NCI-H2107 (cell line): ENCODE measurements at places on chromosomes 13 and 19.

GRCh38 chr19:6223461-6224307 lies 56.1 kb downstream of the MLLT1 start:
- DNase-seq: peak; percentile 35

GRCh38 chr19:49073514-49074378 lies 1.2 kb upstream of the KCNA7 start:
- no peak for DNase-seq

DNA sequence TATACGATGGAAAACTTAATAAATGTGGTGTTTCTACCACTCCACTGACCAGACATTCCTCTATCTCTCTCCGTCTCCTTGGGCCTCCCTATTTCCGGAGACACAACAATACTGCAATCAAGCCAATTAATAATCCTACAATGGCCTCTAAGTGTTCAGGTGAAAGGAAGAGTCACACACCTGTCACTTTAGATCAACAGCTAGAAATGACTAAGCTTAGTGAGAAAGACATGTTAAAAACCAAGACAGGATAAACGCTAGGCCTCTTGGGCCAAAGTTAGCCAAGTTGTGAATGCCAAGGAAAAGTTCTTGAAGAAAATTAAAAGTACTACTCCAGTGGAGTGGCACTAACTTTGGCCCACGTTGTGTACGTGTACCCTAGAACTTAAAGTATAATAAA lies 22.5 kb downstream of the ZDHHC20 start:
- DNase-seq: no peak

- no peak for DNase-seq
Observed at GRCh38 chr13:101639711-101640110, 187.2 kb downstream of the ITGBL1 start.

GRCh38 chr13:88248393-88248792 lies 577.2 kb downstream of the SLITRK5 start:
- no peak for DNase-seq

DNA sequence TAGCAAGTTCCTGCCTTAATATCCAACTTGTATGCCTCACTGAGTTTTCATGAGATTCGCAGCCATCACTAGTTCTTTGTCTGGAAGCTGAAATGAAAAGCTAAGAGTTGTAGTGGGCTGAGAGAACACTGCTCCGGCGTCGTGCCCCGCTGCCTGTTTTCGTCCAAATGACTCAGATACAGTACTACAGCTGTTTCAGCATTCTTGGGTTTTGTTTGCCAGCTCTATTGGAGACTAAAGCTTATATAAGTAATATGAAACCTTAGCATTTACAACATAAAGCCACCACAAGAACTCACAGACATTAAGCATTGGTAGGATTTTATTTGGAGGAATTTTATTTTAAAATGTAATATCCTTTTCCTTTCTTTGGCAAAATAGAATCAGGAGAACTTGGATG lies 299.7 kb downstream of the DLEU7 start:
- DNase-seq: no peak

- no peak for DNase-seq
Observed at GRCh38 chr13:83377491-83377890, 504.8 kb downstream of the SLITRK1 start.
